HTR-8/SVneo (cell line): ENCODE measurements at places on chromosomes 7 and 10.

GRCh38 chr10:63515002-63515763 is 6.0 kb upstream of the REEP3 start:
- peak; percentile 32 for DNase-seq

- no peak for DNase-seq
Observed at GRCh38 chr10:132421847-132422751, 25.1 kb downstream of the PWWP2B start.

GRCh38 chr7:108425714-108426275 is 30.4 kb downstream of the NRCAM start:
- no peak for DNase-seq

- DNase-seq: no peak
Observed at GRCh38 chr7:71694665-71695064, 562.7 kb downstream of the GALNT17 start.

GRCh38 chr7:139118234-139118804 is 8.8 kb upstream of the ZC3HAV1 start:
- DNase-seq: no peak

- DNase-seq: no peak
Observed at GRCh38 chr7:5634107-5634950, 147.1 kb downstream of the RNF216 start.

DNA sequence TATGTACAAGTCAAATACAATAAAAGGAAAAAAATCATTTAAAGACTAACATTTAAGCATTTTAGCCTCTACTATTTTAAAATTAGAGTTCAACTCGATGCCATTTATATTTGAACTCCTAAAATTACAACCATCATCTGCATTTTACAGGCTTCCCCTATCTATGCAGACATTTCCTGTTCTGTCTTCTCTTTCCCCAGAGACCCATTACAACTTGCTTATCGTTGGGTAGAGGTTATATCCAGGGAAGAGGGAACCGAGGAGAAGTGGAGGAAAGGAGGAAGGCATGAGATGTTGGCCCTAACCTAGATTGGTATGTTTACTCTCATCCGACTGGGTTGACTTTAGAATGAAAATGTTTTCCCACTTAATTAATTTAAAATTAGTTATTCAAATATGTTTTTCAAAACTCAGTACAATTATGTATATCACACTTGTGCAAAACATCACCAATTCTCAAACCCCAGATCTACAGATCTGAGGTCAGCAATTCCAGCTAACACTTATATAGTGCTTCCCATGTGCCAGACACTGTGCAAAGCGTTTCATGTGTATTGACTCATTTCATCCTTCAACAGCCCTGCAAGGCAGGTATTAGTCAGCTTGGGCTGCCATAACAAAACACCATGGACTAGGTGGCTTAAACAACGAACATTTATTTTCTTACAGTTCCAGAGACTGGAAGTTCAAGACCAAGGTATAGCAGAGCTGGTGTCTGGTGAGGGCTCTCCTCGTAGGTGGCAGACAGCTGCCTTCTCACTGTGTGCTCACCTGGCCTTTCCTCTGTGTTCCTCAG is 27.3 kb upstream of the HERPUD2 start:
- DNase-seq: no peak

GRCh38 chr10:122344741-122345258 is 29.7 kb upstream of the PLEKHA1 start:
- peak; percentile 2 for DNase-seq

GRCh38 chr10:79286318-79286951 is 60.8 kb upstream of the PPIF start:
- DNase-seq: no peak

DNA sequence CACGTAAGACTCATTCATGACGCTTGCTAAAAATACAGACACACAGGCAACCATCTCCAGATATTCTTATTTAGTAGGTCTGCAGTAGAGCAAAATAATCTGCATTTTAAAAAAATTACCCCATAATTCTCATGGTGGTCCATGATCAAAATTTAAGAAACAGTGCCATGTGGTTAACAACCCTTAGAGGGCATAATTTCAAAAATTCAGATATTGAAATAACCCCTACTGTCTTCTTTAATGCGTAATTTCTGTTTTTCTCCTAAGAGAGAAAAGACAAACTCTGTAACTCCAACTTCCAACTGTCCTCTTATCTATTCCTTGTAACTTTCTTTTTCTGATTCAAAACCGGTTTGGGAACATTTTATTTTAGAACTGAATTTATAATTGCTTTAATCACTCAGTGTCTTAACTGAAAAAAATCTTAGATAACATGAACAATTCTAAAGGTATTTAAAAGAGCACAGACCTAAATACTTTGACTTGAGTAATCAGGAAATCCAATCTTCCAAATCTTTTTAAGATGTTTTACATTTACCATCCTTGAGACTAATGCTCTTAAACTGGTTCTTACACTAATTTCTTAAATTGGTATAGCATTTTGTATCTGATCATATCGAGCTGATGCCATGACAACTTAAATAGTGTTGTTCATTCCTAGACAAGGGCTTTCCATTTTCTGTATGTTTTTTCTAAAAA is 148.0 kb downstream of the GALNT11 start:
- DNase-seq: no peak

DNA sequence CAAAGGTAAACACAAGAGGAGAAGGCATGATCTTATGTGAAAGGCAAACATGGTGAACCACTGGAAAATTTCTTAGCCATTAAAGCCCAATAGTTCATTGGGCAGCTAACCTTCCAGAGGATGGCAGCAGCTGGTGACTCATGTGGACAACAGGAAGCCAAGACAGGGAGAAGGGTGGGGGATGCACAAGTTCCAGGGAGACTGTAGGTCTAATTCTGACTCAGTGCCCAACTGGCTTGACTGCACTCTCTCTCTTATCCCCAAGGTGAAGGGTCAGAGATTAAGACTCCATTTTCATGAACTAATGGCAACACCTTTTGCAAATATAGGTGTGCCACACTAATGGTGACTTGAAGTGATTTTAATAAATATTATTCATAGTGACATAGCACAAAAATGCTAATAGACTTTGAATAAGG is 47.9 kb upstream of the SLC35B4 start:
- DNase-seq: peak; percentile 5

DNA sequence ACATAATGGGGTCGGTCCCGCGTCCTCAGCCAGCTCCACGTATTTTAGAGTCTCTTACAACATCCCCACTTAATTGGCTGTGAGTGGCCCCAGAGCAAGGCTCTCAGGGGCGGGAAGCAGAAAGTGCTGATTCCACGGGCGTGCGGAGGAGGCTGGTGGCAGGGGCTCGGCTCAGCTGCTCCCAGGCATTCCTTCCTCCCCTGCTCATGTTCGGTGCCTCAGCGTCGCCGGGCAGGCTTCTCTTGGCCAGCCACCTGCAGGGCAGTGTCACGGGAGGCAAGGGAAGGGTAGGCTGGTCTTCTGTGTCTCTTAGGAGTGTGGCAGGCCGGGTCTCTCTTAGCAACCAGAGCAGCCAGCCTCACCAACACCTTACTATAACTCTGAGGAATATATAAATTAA is 33.8 kb downstream of the IL15RA start:
- DNase-seq: no peak

- no peak for DNase-seq
Observed at GRCh38 chr7:7984424-7984823, 15.8 kb downstream of the GLCCI1 start.

GRCh38 chr7:134084488-134085144 is 42.5 kb upstream of the LRGUK start:
- DNase-seq: no peak

DNA sequence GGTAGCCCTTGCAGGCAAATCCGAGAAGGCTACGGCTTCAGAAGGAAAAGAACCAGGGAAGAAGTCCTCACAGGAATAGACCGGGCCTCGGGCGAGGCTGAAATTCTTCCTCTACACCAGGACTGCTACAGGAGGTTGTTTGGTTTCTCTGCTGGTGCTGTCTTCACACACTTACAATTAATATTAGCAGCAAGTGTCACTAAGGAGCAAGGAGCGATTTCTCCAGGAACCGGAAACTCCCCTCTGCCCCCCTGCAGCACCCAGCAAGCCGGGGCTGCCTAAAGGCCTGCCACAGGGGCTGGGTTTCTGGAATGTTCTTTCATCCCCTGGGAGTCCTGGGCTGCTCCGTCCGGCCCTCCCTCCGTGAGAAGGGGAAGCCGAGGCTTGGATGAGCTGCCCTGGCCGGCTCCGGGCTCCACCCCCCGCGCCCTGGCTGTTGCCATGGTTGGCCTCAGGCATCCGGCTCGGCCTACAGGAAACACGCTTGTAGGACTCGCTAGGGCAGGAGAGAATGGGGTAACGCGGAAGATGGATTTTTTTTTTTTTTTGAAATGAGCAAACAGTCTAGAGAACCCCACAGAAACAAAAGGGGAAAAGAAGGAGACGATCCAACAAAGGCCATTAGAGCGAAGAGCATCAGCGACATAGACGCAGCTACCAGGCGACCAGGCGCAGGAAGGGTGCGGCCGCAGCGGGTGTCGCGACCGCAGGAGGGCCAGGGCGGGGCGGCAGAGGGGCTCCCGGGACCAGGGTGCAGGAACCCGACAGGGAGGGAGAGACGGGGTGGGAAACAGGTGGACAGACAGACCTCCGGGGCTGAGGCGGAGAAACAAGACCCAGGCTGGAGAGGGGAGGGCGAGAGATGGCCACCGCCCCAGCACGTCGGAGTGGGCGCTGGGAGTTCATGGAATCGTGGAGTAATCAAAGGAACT is 33.0 kb downstream of the EN2 start:
- DNase-seq: no peak

DNA sequence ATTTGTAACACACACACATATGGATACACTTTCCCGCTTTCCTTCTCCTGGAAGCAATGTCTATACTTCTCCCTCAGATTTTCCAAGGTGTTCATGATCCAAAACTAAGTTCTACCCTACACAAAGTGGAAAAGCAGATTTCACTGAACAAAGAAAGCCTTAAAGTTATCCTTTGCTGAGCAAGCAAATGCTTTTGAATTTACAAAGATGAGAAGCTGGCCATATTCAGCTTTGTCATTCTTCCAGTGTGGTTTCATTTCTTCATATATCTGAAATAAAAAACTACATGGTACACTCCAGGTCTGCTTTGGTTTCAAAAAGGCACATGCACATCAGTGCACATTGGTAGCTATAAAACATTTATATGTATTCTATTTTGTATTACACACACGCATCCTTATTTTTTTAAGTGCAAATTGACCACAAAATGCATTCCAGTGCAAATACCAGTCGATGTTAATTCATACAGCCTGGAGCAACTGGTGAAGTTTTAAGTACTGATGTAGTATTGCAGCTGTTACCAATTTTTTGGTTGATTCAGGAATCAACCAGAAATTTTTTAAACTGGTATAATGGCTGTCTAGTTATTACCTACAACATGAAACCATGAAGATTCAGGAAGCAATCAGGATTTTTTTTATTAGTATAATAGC is 65.5 kb upstream of the SRPK2 start:
- DNase-seq: peak; percentile 60

DNA sequence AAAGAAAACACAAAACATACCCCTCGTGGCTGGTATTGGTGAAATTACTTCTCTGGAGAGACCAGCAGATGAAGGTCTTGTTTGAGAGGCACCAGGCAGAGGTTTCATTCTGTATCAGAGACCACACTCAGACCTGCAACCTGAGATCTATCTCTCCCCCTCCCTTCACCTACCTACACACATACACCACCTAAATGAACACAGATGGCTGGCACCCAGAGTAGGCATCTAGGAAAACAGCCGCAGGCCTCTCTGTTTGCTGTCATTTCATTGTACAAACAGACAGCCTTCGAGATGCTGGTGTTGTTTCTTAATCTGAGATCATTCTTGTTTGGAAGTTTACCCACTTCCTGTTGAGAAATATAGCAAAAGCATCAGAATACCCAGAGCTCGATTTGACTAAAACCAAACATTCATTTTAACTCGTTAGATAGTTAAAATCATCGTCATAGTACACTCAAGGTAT is 173.9 kb upstream of the SLC25A13 start:
- no peak for DNase-seq

- no peak for DNase-seq
Observed at GRCh38 chr10:91996266-91996665, 72.7 kb downstream of the BTAF1 start.

GRCh38 chr10:132572545-132572937 is 35.0 kb downstream of the INPP5A start:
- no peak for DNase-seq

DNA sequence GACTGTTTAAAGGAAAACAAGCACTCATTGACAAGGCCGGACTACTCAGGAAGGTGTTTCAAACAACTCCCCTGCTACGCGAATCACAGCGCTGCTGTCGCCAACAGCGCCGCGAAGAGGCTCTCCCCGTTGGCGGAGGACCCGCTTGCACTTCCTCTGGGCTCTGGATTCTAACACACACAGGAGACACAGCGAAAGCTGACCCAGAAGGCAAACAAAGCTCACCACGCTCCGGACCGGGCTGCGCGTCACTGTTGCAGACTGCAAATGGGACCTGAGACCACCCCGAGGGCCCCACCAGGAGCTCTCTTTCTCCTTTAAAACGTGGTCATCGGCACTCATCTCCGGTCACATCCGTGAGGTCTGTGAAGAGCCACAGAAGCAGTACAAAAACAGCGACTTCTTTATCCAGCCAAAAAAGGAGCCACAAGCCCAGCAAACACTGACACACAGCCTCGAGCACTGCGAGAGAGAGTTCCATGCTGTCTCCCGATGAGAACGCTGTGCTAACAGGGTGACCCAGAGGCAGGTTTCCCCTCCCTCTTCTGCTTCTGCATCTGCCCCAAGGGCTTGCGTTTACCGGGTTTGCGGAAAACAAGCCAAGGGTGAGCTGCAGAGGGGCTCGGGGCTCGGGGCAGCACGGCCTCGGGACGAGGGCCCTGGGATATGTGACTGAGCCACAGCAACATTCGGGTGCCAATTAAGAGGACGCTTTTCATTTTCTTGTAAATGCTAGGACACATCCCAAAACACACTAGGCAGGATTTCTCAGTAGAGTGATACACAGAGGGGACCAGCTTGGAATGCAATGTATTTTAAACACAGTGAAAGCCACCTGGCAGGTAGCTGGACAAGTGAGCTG is 41.3 kb downstream of the AMZ1 start:
- no peak for DNase-seq

DNA sequence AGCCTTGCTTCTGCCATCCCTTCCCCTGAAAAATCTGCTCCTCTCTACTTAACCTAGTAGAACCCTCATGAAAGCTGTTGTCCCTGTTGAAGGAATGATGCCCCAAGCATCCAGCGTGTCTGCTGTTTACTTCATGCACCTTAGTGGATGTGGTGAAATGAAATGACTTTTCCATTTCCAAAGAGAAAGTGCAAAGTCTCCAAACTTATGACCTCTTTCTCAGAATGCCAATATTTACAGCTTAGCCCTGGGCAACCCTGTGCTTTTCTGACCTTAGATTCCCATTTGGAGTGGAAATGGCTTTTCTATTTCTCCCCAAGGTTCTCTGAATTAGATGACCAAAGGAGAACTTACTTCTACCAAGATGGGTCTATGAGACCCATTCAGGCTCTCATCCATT is 256.9 kb downstream of the KCNMA1 start:
- no peak for DNase-seq
